ENCODE measurements at places on chromosomes 12 and 14.

DNA sequence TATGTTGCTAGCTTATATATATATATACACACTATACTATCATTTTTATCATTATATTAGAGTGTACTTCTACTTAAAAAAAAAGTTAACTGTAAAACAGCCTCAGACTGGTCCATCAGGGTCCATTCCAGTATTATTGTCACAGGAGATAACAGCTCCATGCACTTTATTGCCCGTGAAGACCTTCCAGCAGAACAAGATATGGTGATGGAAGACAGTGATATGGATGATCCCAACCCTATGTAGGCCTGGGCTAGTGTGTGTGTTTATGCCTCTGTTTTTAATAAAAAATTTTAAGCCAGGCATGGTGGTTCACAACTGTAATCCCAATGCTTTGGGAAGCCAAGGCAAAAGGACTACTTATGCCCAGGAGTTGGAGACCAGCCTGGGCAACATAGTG is 86.2 kb downstream of the GCH1 start:
- DNase-seq: no peak

DNA sequence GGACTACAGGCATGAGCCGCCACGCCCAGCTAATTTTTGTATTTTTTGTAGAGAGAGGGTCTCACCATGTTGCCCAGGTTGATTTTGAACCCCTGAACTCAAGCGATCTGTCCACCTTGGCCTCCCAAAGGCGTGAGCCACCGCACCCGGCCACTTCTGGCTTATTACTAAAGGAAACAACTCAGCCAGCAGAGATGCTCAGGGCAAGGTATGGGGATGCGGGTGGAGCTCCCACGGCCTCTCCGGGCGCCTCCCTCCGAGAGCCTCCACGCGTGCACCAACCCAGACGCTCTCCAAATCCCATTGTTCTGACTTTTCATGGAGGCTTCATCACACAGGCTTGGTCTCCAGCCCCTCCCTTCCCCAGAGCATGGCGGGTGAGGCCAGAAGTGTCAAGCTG is 6.1 kb upstream of the GPR132 start:
- no peak for DNase-seq

GRCh38 chr12:124294780-124295341 is at the start of gene RFLNA:
RFLNA (plus strand) TSS chr12:124295093; CDS start chr12:124295430, 337 bp downstream.
- DNase-seq: no peak

DNA sequence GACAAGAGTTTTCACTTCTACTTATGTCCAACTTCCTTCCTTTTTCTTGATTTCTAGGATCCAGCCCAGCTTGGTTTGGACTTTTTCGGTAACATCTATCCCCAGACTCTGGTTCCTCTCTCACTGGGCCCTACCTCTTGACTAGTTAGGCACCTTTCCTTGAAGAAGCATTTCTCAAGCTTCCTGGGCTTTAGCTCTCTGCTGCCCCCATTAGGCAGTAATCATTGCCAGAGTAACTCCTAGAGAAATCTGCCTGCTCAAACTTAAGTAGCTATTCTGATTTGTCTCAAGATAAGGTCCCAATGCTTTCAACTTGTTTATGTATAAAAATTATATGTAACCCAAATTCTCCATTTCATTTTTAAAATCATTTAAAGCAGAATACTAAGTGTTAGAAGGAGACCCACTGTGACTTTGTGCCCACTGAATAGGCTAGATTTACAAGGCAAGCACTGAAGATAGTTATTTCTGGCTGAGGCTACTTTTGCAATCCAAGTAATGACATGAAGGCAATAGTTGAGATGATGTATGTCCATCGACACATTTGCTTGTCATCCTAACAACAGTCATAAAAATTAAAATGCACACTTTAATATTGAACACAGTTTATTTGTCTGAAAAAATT is 275.0 kb upstream of the G2E3 start:
- no peak for DNase-seq

DNA sequence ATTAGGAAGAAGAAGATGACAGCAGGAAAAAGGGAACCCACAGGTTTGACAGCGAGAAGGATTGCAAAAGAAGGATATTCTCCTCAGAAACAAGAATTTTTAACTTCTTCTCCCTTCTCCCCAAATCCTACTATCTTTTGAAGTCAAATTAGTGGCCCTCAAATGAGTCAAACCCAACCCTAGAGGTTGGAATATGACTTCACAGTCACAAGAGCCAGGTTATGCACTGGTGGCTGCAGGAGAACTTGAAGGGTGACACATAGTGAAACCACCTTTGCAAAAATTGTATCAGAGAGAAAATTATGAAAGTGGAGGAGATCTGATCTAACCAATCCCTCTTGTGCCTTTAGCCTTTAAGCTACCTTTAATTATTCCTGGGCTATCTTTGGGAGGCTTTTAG is 386.2 kb upstream of the CCDC196 start:
- no peak for DNase-seq

DNA sequence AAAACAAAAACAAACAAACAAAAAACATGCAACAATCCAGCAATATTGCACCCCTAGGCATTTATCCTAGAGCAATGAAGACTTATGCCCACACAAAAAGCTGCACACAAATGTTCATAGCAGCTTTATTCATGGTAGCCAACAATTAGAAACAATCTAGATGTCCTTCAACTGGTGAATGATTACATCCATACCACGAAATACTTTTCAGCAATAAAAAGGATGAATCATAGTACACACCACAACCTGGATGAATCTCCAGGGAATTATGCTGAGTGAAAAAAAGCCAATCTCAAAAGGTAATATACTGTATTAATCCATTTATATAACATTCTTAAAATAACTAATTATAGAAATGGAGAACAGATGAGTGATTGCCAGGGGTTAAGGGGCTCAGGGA is 14.5 kb upstream of the GPR162 start:
- no peak for DNase-seq

GRCh38 chr12:129966146-129966995 is 62.5 kb upstream of the TMEM132D start:
- DNase-seq: no peak

DNA sequence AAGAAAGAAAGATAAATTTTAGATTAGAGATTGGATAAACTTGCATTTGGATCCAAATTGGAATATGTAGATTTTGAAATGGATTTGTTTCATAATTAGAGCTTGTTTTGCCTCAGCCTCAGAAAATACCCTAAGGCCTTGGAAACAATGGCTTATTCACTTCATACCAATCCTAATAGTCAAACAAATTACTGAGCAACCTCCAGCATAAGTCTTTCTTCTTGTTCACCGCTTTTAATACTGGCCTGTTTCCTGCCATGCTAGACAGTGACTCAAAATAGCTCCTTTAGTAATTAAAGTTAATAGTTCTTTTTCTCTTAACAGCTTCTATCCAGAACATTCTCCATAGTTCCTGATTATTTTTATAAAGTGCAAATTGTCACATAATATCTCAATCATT is 110.9 kb upstream of the DNM1L start:
- DNase-seq: no peak

DNA sequence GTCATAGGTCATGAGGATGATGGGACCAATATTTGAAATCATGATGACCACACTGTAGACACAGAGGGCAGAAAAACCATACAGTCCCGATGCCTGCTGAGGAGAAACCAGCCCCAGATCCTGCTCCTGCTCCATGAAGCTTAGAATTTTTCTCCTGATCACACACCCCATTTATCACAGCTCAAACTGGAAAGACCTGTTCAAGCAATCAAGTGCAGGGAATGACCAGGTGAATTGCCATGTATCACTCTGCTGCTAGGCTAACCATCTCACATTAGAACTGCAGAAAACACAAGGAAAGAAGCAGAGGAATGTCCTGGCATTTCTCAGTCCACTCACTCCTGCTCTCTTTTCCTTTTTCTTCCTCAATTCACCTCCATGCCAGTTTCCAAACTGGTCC is 18.1 kb downstream of the MANSC1 start:
- DNase-seq: no peak

DNA sequence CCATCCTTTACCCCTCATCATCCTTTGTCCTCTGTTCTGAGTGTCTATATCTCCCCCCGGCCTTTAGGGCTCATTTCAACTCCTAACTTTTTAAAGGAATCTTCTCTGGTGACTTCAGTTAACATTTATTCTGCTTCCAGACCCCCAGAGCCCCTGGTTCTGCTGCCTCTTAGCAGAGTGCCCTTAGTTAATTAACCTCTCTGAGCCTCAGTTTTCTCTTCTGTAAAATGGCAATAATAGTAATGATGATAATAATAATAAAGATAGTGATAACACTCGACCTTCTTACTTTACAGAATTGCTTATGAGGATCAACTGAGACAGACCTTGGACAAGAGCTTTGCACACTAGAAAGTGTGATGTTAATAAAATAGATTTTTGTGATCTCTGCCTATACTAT is 6.4 kb upstream of the C12orf43 start:
- no peak for DNase-seq

DNA sequence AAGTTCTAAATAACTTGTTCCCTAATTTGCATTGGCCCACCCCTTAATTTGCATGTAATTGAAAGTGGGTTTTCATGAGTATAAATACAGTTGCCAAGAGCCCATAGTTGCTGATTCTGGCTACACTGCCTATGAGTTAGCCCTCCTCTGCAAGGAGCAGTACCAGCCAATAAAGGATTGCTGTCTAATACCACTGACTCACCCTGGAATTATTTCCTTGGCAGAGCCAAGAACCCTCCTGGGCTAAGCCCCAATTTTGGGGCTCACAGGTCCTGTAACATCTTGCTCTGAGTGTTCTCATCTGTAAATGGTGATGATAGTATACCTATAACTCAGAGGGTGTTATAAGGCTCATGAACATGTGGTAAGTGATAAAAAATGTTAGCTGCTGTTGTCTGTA is 6.8 kb downstream of the TTC8 start:
- no peak for DNase-seq

GRCh38 chr14:74459976-74460375 is 33.1 kb downstream of the NPC2 start:
- no peak for DNase-seq

DNA sequence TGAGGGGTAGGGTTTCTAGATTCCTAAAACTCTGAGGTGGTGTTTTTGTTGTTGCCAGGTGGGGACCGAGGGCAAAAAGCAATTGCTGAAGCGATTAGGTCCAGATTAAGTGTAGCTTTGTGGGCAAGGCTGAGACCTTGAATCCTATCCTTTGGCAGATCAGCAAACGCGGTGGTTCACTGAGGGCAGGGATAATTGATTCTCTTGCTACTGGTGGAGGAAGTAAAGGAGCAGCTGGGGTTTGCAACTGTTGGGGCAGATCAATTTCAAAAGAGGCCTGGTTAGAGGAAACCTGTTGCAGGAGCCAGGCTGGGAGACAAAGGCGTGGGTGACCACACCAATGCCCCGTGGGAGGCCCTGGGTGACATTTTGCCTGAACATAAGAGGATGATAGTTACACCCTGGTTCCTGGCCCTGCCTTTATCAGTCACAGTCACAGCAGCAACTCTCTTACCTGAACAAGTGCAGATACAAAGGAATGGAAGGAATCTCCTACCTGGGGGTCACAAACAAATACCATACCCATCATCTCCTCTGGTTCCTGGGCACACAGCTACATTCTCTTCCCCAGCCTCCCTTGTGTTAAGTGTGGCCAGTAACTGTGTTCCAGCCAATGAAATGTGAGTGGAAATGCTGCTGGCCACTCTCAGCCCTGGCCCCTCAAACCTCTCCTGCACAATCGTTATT is 43.3 kb upstream of the RASSF3 start:
- no peak for DNase-seq

GRCh38 chr14:90570461-90570860 is 173.6 kb downstream of the CALM1 start:
- DNase-seq: no peak

DNA sequence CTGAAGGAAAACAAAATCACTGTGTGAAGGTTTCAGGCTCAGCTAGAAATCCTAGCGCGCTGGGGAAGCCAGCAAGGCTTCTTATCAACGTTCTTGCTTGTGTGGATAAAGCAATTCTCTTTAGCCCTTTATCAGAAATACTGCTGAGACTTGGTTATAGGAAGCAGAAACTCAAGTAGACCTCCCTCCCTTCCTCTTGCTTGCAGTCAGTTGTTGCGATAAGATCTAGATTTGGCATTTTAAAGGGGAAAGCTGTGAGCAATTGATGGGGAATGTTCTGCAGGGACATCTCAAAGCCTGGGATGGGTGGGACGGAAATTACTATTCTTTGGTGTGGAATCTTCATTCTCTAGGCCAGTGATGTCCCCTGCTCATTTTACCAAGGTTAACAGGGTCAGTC is 76.4 kb upstream of the ANO4 start:
- DNase-seq: no peak

- no peak for DNase-seq
Observed at GRCh38 chr12:121059031-121059898, 20.2 kb upstream of the OASL start.

- no peak for DNase-seq
Observed at GRCh38 chr12:124115976-124116690, 143.1 kb downstream of the ZNF664 start.

DNA sequence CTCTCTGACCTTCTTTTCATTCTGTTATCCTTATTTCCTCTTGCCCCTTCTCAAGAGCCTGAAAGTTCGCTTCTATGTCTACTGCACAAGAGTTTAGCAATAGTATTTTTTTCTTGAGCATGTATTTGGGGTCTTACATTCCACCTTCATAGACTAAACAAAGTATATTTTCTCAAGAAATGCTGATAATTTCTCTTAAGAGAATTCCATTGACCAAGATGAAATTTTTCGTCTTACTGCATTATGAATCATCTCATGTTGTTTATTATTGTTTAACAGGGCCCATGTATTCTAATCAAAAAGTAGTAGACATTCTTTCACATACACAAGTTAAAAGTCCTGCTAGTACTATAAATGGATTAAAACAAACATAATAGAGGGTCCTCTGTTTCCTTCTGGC is 219.3 kb downstream of the C12orf50 start:
- DNase-seq: no peak

DNA sequence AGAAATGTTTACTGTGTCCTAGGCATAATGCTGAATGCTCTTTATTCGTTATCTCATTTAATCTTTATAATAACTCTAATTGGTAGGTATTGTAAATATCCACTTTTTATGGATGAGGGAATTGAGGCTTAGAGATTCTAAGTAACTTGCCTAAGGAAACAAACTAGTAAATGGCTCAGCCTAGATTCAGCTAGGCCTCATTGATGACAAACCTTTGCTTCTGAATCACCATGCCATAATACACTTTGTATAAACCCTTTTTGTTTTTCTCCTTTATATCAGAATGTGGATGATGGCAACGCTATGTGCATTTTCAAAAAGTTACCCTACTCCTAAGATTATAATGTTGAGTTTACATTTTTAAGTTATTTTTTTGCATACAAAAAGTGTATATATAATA is 34.0 kb downstream of the MNAT1 start:
- no peak for DNase-seq

- no peak for DNase-seq
Observed at GRCh38 chr12:115079760-115080159, 395.8 kb upstream of the TBX3 start.

All from substantia nigra (tissue), 51 donors.